ENCODE measurements at places on chromosomes 4 and X.
A peak's percentile ranks its signal among the peaks of the same experiment; 100 is the strongest.

- DNase-seq = no peak
Measured at GRCh38 chr4:60905162-60905561, 295.0 kb upstream of the ADGRL3 start.

- no peak for DNase-seq
Measured at GRCh38 chr4:148634476-148634875, 192.3 kb upstream of the NR3C2 start.

DNA sequence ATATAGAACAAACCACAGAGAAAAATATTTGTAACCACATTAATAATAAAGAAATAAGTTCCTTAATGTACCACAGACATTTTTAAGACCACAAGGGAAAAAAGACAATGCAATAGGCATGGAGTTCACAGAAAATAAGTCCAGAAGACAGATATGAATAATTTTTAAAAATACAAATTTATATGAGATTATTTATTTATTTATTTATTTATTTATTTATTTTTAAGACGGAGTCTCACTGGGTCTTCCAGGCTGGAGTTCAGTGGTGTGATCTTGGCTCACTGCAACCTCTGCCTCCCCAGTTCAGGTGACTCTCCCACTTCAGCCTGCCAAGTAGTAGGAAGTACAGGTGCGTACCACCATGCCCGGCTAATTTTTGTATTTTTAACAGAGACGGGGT lies 53.7 kb downstream of the THAP9 start:
- DNase-seq = no peak

DNA sequence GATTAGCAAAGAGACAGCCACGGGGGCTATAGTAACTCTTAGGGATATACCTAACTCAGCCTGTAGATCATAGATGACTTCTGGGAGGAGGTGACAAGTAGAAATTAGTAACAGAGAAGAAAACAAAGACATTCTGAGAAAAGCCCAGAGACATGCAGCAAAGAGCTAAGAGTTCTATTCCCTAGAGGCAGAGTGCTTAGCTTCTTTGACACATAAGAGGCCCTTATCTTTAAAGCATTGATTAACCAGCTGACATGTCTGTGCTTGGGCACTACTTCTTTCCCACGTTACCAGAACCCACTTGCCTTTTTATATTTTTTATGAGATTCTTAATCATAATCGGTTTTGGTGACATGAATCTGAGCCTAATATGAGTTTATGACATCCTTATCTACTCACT lies 179.5 kb downstream of the GABRB1 start:
- DNase-seq = no peak

- no peak for DNase-seq
Measured at GRCh38 chr4:79182209-79182608, 143.7 kb downstream of the NAA11 start.

DNA sequence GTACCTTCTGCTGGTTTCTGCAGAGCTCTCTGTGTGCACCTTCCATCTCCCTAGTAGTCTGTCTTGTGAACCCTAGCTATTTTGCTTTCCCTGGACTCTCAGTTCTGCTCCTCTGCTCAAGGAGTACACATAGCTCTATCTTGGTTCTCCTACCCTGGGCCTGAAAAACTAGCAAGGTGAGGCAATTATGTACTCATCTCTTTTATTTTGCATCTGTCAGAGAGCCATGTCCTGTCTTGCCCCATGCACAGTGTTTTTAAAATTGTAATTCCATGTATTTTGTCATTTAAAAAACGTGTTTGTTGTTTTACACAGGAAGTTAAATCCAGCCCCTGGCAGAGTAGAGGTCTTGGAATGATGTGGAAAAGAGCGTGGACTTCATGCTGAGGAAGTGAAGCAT lies 684.9 kb upstream of the CPEB2 start:
- DNase-seq = no peak

DNA sequence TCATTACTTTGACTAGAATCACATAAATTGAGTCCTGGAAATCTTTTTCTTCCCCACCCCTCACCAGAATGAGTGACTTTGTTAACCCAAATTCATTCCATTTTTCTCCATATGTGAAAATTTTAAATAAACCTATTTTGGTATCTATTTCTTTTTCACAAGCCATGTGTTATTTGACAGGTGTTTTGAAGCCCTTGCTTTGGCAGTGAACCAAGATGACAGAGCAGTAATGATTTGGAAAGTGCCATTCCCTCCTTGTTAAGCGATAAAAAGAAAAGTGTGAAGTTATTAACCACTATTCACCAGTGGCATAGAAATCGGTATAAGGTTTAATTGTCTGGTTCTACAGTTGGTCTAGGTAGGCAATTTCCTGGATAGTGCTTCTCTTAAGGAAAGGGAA lies 66.1 kb downstream of the POLA1 start:
- DNase-seq = no peak

DNA sequence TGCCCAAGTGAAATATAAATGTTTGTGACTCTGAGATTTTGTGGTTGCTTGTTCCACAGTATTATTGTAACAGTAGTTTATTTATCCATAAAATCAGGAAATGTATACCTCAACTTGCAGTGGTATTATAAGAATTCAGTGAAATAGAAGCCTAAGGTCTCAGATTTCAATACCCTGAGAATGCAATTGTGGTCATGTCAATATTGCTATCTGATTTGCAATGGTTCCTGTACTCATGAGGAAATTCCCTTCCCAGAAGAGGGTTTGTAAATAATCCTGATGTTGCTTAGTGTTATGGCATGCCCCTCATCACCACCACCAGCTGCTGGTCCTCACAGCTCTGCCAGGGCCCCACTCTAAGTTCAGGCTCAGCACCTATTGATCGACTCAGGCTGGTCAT lies 67.8 kb downstream of the SLC34A2 start:
- DNase-seq = no peak

GRCh38 chrX:45385757-45386156 lies 185.1 kb upstream of the DIPK2B start:
- DNase-seq = no peak

DNA sequence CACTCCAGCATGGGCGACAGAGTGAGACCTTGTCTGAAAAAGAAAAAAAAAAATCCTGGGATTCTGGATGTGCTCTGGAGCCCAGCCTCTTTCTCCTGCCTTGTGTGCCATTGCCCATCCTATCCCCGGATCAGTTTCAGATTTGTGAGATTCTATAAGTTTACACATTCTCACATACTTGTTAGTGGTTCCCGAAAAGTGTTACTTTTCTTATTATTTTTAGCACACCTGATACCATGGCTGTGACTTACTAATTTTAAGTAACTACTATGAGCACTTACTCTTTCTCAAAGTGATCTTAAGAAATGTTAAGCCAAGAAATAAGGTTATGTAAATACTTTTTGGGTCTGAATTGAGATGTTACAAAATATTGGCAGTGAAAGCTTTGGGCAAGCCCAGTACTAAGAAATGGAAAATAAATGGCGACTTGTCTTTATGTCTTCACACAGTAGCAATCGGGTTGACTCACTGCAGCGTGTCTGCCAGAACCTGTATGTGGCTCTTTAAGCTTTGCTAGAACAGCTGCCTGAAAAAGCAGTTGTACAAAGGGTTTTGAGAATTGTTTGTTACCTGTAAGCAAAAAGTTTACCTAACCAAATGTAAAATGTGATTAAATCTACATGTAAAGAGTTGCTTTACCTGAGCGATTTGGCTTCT lies 118.7 kb downstream of the KLHL8 start:
- no peak for DNase-seq

- peak; percentile 44 for DNase-seq
Measured at GRCh38 chr4:10461091-10461849, 4.0 kb upstream of the ZNF518B start.

GRCh38 chr4:143351774-143352451 lies 15.2 kb downstream of the GAB1 start:
- DNase-seq = no peak

DNA sequence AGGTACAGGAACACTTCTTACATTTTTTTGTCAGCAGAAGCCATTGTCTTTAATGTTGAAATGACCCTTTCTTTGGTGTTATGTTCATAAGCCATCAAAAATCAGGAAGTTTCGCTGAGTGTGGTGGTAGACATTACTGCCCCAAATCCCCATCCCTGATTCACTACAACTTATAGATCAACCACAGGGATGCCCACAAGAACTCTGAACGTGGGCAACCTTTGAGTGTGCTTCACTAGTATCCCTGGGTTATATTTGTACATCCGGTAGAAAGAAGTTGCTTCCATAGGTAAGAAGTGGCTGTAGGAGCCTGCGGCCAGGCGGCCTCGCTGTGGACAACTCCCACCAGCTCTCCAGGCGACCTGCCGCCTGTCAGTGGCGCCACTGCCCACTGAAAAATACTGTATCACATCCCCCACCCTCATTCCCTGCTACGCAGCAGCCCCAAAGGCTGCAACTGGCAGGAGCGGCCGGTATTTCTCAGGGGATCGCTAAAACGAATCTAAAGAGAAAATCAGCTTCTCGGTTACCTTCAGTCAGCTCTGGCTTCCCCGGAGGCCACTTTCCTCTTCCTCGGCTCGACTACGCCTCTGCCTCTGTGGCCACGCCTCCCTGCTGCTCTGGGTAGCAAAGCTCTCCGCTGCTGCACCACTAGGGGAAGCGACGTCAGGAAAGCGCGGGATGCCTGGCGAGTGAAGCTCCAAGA lies 13.9 kb upstream of the ETDC start:
- peak; percentile 40 for DNase-seq

GRCh38 chrX:133362538-133362937 lies 52.8 kb downstream of the GPC4 start:
- no peak for DNase-seq

GRCh38 chrX:80513625-80514024 lies 93.4 kb downstream of the TENT5D start:
- DNase-seq = no peak

- no peak for DNase-seq
Measured at GRCh38 chrX:108049649-108050048, 4.8 kb downstream of the VSIG1 start.

DNA sequence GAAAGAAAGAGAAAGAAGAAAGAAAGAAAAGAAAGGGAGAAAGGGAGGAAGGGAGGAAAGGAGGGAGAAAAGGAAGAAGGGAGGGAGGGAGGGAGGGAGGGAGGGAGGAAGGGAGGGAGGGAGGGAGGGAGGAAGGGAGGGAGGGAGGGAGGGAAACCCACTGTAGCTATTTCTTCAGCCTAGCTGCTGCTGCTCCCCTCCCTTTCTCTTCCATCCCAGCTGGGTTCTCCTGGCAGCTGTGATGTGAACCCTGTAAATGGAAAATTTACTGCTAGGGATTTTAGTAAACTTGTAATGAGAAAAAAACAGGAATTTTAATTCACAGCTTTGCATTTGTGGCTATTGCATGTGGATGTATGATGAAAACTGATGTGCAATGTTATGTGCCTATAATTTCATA lies 8.0 kb downstream of the NR0B1 start:
- DNase-seq = no peak

GRCh38 chr4:178081176-178081575 lies 638.9 kb upstream of the AGA start:
- DNase-seq = no peak

DNA sequence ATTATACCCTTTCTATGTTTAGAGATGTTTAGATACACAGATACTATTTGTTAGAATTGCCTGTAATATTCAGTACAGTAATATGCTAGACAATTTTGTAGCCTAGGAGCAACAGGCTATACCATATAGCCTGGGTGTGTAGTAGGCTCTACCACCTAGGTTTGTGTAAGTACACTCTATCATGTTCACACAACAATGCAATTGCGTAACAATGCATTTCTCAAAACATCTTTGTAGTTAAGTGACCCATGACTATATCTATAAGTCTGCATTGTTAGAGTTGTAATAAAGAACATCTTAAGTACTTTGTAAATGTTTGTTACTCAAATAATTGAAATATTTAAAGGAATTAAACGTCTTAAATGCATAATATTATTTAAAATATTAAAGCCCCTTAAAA lies 379.3 kb downstream of the PPP3CA start:
- no peak for DNase-seq

DNA sequence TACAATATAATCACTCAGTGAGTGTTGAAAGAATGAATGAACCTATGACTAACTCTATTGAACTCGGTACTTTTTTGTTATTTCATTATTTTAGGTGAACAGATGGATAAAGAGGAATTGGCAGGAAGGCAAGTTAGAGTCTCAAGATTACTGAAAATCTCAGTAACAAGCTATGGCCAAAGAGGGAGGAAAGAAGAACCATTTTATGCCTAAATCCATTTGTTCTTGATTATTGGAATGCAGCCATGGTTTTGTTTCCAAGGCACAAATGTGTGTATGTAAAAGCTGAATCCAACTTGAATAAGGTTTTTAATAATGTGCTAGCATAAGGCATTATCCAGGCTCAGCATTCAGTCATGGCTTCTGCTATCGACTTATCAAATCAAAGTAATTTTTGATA lies 196.4 kb downstream of the DTHD1 start:
- DNase-seq = no peak

GRCh38 chr4:121666091-121666679 lies 30.6 kb downstream of the ANXA5 start:
- no peak for DNase-seq

DNA sequence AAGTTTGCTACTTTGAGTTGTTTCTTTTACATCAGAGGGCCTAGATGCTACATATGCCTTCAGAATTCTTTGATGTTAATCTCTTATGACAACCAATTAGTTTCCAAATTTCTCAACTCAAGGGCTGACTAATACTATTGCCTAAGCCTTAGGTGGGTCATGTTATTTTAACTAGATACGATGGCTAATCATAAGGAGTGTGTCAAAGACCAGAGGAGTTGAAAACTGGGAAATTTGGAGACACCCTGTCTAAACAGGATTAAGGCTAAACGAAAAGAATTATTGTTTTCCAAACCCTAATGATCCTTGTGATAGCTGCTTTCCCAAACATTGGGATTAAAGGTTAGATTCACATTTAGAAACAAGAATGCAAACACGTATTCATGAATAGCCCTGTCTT lies 228.5 kb downstream of the PCDH7 start:
- no peak for DNase-seq

- no peak for DNase-seq
Measured at GRCh38 chr4:178554352-178554751, 1112.1 kb upstream of the AGA start.

DNA sequence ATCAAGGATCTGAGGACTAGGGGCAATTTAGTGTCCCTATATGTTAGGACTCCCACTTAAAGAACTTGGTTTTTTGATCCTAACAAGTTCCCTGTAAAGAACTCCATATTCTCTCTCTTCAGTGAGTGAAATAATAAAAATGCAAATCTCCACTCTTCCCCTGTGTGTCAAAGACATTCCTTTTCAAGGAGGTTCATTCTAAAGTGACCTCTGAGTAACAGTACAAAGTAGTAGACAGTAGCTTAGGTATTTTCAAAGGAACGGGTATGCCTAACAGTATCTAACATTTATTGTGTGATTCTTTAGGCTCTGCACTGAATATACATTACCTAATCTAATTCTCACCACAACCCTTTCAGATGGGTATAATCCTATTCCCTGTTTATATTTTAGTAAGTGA lies 58.4 kb upstream of the SCOC start:
- no peak for DNase-seq

GRCh38 chr4:27624749-27625148 lies 764.1 kb downstream of the STIM2 start:
- DNase-seq = no peak

DNA sequence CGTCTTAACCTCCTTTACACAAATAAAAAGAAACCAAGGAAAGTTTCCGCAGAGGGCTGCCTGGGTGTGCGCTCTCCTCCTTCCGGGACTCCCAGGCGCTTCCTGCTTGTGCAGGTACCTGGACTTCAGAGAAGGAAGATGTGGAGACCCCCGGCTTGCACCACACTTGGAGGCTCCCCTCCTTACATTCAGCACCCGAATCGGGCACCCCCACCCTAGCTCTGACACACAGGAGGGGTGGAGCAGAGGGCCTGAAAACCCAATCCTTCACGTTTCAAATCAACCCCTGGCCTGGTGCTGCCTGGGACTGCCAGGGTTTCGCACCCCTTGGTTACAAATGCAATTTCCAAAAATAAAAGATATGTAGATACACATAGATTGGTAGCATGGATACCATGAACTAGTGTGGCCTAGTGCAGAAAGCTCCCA lies 3.1 kb downstream of the NKX3-2 start:
- no peak for DNase-seq

Measured in stimulated activated CD4-positive, alpha-beta T cell treated with anti-CD3 and anti-CD28 coated beads, Interleukin-15, amount 100 ng/mL, for 1 hour (primary cell).